ENCODE measurements at places on chromosomes 11 and 22. TPM values are rescaled to one million over a fixed set of nuclear protein-coding genes. Genes with fewer than 3 reads are reported as not detected.

GSTP1 gene
- polyA plus RNA-seq, result 1,982 TPM

DNA sequence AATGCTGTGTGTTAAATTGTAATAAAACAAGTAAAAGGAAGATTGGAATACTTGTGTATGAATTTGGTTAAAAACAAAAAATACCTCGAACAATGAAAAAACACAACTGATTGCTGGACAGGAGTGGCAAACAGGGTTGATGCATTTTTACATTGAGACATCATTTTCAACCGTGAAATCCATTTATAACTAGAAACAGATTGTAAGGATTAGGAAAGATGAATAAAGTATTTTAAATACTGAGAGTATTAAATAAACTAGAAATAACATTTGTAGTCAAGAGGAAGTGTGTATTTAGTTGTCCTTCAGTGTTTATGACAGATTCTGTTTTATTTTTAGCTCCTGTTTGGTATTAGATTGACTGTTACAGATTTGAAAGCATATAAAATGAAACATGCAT lies 5.4 kb downstream of the ATM start:
- DNase-seq, result no peak

GRCh38 chr22:39250838-39251237 lies 6.1 kb upstream of the PDGFB start:
- no peak for DNase-seq

DNA sequence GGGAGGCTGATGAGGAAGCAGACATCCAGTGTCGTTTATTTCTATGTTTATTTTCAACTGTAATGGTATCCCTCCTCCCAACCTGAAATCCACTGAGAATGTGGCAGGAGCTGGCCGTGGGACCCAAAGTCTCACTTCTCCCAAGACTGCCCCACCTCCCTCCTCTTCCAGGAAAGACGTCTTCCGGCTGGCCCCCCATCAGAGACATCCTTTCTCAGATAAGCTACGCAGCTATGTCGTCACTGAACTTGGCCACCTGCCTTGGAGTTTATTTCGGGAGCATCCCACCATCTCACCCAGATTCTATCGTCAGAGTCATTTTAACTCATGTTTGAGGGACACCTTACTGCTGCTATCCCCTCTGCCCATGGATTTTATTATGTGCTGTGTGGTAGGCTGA lies 13.9 kb downstream of the TMEM184B start:
- no peak for DNase-seq

- DNase-seq, result no peak
Observed at GRCh38 chr11:2574043-2574552, 125.7 kb downstream of the KCNQ1OT1 start.

- no peak for DNase-seq
Observed at GRCh38 chr11:118174006-118174567, 2.4 kb downstream of the SCN2B start.

ACTN3 gene
- polyA plus RNA-seq, result 0.09 TPM

DNA sequence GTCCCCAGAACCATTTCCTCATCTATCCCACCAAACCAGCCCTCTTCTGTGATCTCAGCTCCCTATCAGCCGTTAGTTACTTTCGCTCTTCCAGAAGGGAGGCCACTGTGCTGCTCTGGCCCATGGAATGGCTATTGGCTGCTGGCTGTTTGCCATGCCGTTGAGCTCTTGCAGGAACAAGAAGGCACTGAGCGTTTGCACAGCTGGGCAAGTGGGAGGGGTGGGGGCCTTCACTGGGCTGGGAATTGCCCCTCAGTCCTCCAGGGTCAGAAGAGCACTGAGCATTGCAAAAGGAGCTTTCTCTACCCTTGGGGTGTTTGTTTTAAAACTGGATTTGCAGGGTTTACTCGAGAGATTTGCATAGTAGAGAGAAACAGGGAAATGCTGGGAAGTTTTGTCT lies 129.0 kb upstream of the PARVA start:
- DNase-seq, result peak; percentile 91

- DNase-seq, result no peak
Observed at GRCh38 chr22:42282943-42283277, 12.5 kb upstream of the TCF20 start.
